ENCODE measurements at places on chromosomes 6 and 20.

- DNase-seq, result no peak
Measured at GRCh38 chr6:142045380-142046278, 87.1 kb upstream of the GJE1 start.

GRCh38 chr6:55833284-55833683 is 42.1 kb downstream of the BMP5 start:
- DNase-seq, result no peak

- DNase-seq, result no peak
Measured at GRCh38 chr20:59599941-59600340, 4.4 kb upstream of the PHACTR3 start.

DNA sequence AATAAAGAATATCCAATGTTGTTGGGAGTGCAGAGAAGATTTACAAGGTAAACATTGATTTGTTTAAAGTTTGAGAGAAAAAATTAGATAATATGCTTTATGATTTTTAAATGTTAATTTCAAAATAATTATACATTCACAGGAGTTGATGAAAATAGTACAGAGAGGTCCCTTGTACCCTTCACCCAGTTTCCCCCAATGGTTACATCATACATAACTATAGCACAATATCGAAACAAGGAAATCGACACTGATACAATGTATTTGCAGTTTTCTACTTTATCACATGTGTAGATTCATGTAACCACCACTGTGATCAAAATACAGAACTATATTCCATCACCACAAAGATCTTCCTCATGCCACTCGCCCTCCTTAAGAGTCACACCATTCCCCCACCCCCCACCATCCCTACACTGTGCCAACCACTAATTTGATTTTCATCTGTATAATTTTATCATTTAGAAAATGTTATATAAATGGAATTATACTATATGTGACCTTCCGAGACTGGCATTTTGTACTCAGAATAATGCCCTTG is 11.7 kb upstream of the HLA-DRA start:
- no peak for DNase-seq

DNA sequence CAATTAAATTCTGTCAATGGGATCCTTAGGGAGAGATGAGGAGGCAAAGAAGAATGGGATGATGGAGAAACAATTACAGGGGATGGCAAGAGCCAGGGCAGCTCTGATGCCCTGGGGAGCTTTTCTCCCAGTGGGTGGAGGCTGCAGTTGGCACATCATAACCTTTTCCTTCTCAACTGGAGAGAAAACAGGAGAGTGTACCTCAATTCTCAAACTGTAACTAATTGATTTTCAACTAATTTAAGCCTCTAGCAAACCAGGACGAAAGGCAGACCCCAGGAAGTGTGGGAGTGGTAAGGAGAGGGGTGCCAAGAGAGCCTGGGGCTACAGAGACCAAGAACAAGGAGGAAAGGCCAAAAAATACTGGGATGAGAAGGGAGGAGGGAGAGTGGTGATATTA is 5.7 kb downstream of the BMP5 start:
- DNase-seq, result no peak

GRCh38 chr20:11982289-11982954 is 64.7 kb downstream of the BTBD3 start:
- no peak for DNase-seq

DNA sequence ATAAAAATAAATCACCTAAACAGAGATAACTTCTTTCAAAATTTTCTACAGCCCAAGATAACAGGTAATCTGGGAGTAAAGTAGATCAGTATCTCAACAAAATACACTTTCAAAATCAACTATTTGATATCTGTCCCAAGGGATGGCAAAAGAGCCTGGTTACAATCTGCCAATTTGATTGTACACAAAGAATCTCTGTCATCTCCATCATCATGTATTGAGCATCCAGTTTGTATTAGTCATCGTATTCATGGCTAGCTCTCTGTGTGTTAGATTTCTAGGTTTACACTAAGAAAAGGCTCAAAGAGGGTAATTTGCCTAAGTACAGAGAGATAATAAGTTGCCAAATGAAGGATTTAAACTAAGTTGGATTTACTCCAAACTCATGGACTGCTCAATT is 329.0 kb upstream of the NRSN1 start:
- no peak for DNase-seq

GRCh38 chr20:32387252-32387651 is 29.1 kb downstream of the ASXL1 start:
- DNase-seq, result no peak

DNA sequence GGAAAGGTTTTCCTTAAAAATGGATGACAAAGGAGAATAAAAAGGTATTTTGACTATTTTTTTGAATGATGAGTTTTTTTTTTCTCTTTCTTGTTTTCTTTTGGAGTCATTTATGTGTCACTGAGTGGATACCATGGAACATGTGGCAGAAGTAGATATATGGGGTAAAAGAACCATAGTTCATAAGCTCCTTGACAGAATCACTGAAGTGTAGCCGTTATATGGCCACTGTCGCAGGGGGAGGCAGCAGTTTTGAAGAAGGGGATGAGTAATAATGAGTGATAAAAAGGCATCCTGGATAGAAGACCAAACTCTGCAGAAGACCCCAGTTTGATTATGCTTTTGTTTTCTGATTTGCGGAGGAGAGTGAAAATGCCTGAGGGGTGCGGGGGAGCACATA is 15.5 kb downstream of the PTPN1 start:
- no peak for DNase-seq

DNA sequence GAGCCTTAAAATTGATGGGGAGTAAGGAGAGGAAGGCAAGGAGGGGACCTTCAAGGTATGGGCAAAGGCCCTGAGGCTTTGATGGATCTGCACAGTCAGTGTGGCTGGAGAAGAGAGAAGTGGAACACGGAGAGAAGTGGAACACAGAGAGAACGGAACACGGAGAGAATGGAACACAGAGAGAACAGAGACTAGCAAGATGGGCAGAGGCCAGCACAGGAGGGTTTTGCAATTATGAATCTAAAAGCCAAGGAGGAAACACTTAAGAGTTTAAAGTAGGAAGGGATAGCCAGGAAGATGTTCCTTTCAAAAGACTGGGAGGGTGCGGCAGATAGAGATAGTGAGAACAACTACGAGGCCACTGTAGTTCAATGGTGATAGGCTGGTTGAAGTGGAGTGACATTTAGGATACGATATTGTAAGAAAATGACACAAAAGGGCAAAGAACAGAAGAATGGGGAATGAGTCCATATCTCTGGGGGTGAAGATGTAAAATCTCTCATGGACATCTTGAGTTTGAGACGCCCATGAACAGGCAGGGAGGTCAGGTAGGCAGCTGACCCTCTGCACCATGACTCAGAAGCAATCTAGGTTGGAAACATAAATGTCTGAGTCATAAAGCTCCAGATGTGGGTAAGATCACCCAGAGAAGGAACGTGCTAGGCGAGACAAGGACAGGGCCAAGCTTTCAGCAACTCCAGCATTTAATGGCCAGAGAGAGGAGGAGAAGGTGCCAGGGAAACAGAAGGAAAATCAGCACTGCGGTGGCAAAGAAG is 25.4 kb downstream of the ZMYND8 start:
- no peak for DNase-seq

GRCh38 chr6:100899202-100899601 is 18.1 kb upstream of the ASCC3 start:
- no peak for DNase-seq

- DNase-seq, result no peak
Measured at GRCh38 chr6:28413681-28414080, 14.1 kb upstream of the ZSCAN12 start.

DNA sequence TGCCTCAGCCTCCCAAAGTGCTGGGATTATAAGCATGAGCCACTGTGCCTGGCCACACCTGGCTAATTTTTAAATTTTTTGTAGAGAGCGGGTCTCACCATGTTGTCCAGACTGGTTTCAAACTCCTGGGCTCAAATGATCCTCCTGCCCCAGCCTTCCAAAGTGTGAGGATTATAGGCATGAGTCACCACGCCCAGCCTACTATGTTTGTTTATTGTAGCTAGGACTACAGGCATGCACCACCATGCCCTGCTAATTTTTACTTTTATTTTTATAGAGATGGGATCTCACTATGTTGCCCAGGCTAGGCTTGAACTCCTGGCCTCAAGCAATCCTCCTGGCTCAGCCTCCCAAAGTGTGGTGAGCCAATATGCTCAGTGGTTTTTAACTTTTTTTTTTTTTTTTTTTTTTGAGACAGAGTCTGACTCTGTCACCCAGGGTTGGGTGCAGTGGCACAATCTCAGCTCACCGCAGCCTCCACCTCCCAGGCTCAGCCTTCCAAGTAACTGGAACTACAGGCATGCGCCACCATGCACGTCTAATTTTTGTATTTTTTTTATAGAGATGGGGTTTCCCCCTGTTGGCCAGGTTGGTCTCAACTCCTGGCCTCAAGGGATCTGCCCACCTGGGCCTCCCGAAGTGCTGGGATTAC is 12.0 kb upstream of the DDX43 start:
- DNase-seq, result no peak

GRCh38 chr6:150076196-150076893 is 7.4 kb upstream of the ULBP3 start:
- no peak for DNase-seq

GRCh38 chr6:845101-845500 is 152.2 kb upstream of the EXOC2 start:
- no peak for DNase-seq

- no peak for DNase-seq
Measured at GRCh38 chr20:38905375-38905774, 20.8 kb upstream of the FAM83D start.

DNA sequence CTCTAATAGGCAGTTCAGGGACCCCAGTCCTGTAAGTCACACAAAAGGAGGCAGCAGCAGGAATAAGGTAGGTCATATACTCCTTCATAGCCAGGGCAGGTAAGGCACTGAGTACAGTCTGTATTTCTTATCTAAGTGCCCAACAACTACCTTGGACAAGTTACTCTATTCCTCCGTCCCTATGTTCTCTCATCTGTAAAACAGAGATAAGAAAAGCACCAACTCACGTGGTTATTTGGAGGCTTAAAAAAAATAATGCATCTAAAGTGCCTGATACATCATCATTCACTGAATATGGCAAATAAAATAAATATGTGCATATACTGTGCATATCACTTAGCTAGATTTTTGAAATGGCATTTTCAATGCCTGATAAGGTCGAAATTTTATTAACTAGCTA is 298.1 kb upstream of the CDYL start:
- DNase-seq, result no peak
